K562 (cell line): ENCODE measurements at places on chromosomes 12 and 14. TPM values are rescaled to one million over a fixed set of nuclear protein-coding genes. Genes with fewer than 3 reads are reported as not detected.

DNA sequence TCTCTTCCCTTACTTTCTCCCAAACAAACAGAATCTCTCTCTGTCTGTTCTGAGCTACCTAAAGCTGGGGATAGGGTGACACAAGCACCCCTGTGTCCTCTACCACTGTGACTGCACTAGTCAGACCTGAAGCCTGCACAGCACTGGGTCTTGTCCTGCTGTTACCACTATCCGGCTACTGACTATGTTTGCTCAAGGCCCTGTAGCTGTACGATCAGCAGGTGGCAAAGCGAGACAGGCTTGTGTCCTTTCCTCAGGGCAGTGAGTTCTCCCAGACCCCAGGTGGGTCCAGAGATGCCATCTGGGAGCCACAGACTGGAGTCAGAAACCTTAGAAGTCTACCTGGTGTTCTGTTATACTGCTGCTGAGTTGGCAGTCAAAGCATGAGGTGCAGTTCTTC lies 116.4 kb downstream of the NUBPL start:
- no peak for DNase-seq

Gene CSRP2
- total RNA-seq: 1.6 and 2.3 TPM in 2 replicates

DNA sequence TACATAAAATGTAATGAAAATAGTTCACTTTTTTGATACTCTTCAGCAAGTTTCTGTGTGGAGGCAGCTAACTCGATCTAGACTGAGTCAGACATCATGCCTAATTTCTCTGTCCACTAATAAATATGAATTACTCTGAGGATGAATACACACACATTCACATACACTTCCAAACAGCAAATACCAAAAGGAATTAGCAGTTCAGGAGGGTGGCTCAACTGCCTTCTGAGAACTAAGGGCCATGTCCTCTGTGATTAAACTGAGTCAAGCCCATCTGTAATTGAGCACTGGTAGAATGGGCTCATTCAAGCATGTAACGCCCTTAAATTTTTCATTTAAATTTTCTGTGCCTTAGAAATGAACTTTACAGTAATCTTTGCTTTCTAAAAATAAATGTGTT lies 242.5 kb downstream of the AKAP6 start:
- no peak for DNase-seq

DNA sequence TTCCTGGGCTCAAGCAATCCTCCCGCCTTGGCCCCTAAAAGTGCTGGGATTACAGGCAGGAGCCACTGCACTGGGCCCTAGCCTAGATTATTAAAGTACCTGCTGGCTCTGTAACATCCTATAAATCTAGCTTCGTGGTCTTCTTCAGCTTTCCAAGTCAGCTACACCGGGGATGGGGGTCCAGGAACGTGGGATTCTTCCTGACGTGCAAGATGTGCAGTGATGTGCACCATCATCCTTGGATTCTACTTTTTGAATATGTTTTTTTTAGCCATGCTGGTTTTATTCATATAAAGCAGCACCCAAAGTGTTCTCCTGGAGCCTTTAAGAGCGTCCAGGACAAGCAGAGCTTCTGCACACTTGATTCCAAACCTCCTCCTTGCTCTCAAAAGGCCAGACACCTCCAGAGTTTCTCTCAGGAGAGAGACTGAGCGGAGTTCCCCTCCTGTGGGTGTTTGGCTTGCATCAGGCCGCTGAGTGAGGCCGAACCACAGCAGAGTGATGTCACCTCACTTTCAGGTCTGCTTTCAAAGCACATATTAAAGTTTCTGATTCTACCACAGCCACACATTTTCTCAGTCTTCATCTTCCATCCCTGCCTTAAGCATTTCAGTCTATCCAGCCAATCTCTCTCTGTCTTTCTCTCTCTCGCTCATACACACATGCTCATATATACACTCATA lies 33.4 kb downstream of the VCPKMT start:
- no peak for DNase-seq

DNA sequence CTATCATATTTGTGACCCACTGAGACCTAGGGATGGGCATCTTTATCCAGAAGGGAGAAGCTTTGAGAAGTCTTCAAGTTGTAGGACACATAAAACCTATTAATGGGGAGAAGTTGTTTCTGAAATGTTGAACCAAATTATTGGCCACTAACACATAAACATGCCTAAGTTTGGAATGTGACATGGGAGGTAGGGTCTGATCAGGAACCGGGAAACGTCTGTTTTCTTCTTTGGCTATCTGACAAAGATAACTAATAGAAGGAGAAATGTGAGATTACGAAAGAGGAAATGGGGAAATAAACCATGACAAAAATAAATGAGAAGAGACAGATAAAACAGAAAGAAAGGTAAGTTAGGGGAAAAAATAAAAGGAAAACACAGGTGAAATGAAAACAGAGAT lies 425.2 kb downstream of the EGLN3 start:
- DNase-seq: no peak

Gene OTOGL
- 0.02 TPM in 1 of 2 replicates, not detected in the other for total RNA-seq

GRCh38 chr12:91866566-91866965 lies 279.1 kb downstream of the BTG1 start:
- DNase-seq: no peak

- no peak for DNase-seq
Measured at GRCh38 chr12:39966721-39967120, 139.2 kb downstream of the SLC2A13 start.

GRCh38 chr12:67740711-67741110 lies 92.2 kb downstream of the DYRK2 start:
- DNase-seq: no peak

GRCh38 chr14:105864651-105865265 lies 338.4 kb downstream of the TMEM121 start:
- no peak for DNase-seq

Gene KRT85
- not detected in 2 replicates for total RNA-seq

Gene SLC25A47
- total RNA-seq: 0.09 and 0.25 TPM in 2 replicates

Gene PCBP2
- total RNA-seq: 748 and 810 TPM in 2 replicates

- no peak for DNase-seq
Measured at GRCh38 chr12:113766879-113767878, 198.9 kb downstream of the RBM19 start.

DNA sequence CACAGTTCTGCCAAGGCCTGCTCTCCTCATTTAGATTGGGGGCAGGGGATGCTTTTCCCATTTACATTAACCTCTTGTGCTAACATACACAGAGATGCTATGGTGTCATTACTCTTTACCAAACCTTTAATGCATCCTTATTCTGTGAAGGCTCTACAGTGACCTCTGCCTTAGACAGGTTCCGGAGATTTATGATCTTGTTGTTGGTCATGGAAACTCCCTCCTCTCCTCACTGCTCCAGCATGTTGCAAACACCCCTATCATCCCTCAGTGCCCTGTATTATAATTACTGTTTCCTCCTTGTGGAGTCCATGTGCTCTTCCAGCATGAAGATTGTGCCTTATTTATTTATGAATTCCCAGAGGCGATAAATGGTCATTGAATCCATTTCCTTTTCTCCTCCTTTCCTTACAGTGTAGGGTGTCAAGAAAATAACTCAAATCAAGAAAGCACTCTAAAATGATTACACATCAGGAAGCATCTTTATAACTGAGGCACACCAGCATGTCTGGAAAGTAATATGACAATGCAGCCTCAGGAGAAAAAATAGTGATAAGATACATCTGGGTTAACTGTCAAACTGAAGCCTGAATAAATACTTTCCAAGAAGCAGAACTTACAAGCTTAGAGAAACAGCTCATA lies 37.8 kb downstream of the RTN1 start:
- DNase-seq: no peak

Gene INHBE
- 8.6 and 9.4 TPM in 2 replicates for total RNA-seq

- DNase-seq: no peak
Measured at GRCh38 chr12:108318472-108319275, 20.4 kb downstream of the CMKLR1 start.

Gene TTC8
- 8.1 and 9.6 TPM in 2 replicates for total RNA-seq

Gene CISTR
- total RNA-seq: not detected in 2 replicates

Gene ST8SIA1
- total RNA-seq: 3.4 and 4.3 TPM in 2 replicates

Gene SLC6A15
- total RNA-seq: not detected in 2 replicates

DNA sequence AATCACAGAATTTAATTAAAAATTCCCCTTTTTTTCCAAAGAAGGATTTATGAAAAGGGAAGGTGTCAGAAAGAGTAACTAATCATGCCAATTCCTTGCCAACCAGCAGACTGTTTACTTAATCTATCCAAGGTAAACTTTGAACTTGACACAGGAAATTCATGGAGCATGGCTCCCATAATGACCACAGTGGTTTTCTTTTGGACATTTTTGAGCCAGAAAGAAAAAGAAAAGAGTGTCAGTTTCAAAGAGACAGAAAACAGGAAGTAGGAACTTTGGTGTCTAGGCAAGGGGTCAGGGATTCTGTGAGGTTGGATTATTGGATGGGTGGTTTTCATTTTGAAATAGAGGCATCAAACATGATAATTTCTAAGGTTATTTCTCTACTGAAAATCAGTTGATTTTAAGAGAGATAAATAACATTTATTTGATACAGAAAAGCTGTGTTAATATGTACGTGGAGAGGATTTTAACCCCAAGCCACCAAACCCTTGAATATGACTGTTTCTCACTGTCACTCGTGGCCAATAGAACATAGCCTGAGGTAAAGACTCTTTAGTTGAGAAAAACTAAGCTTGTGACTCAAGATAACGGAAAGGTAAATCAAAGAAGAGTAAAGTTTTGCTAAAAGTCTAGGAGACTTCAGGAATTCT lies 196.1 kb downstream of the TTC6 start:
- DNase-seq: no peak

Gene FZD10
- total RNA-seq: not detected in 2 replicates

Gene MNAT1
- total RNA-seq: 37.8 and 38.4 TPM in 2 replicates

Gene DBX2
- not detected in 2 replicates for total RNA-seq

GRCh38 chr12:13727707-13728195 lies 253.7 kb downstream of the GRIN2B start:
- DNase-seq: no peak

- DNase-seq: no peak
Measured at GRCh38 chr12:88575361-88575970, 4.8 kb downstream of the KITLG start.

- no peak for DNase-seq
Measured at GRCh38 chr12:39892146-39892545, 213.7 kb downstream of the SLC2A13 start.

- DNase-seq: no peak
Measured at GRCh38 chr14:63745858-63746425, 18.1 kb upstream of the SGPP1 start.

Gene GPHN
- total RNA-seq: 14.1 and 16.0 TPM in 2 replicates

DNA sequence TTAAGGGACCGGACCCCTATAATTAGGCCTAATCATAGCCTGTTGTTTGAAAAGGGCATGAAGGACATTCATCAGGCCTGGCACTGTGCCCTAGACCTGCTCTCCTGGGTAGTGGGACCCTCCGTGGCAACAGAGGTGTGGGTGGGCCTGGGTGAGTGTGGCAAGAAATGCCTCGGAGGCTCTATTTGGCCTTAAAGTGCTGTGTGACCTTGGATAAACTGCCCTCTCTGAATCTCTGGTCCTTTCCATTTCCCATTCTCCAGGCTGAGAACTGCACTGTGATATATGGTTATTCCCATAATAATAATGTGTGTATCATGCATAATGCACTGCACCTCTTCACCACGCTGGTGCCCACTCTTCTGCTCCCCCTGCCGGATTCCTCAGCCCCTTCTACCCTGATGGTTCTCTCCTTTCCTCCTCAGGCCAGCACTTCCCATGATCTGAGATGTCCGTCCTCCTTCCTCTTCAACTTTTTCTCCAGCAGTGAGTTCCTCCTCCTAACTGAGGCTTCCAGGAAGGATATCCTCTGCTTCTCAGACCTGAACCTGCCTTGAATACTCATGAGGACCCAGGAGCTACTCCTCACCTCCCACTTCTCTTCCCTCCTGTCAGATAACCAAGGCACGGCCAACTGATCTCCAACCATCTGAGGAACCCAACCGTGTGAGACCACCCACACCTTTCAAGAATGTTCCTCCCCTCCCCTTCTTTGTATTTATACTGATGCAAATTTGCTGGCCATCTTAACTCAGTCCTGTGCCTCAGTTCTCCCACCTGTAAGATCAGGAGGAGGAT lies 111.0 kb upstream of the PZP start:
- DNase-seq: no peak

Gene KRT77
- not detected in 2 replicates for total RNA-seq

GRCh38 chr14:59819446-59820088 lies 51.0 kb downstream of the RTN1 start:
- no peak for DNase-seq

Gene PLBD1
- 15.9 and 16.4 TPM in 2 replicates for total RNA-seq

Gene PXMP2
- total RNA-seq: 46.1 and 49.6 TPM in 2 replicates

DNA sequence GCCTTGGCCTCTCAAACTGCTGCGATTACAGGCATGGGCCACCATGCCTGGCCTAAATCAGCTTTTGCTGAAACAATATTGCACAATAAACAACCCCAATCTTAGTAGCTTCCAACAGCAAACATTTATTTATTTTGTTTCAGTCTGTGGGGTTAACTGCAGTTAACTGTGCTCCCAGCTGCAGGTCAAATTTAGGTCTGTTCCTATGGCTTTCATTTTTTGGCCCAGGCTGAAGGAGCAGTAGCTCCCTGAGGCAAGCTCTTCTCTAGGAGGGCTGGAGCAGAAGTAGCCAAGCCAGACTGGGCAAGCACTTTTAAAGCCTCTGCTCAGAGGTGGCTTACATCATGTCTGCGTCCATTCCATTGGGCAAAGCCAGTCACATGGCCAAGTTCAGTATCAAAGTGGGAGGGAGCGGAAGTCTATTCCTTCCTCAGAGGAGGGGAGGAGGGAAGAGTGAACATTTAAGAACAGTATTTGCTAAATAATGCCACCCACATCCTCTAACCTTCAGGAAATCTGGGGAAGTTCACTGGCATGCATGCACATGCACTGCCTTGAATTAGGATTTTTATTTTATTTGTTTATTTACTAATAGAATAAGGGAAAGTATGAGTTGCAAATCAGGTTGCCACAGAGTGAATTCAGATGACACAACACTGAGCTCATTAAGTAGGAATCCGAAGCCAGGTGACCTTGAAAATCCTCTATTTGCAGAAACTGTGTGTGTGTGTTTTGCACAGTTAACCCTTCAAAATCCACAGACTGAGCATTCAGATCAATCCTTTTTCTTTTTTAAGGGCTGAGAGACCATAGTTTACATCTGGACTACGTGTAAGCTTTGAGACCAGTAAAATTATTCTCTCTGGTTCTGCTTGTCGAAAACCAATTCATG lies 122.0 kb upstream of the SEL1L start:
- DNase-seq: no peak

Gene TMEM132C
- total RNA-seq: not detected in 2 replicates

DNA sequence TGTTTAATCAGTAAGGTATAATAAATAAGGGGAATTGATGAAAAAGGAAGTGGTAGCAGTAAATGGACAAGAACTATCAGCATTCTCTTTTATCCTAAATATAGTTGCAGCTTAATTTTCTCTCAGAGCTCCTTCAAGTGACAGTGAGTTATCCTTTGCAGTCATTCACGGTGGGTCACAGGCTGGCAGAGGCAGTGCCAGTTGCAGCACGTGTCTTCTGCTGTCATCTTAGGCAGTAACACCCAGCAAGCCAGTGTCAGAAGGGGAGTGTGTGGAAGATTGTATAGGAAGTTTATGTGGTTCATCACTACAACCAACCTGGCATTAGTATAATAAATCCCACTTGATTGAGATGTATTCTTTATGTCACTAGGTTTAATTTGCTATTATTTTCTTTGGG lies 170.0 kb downstream of the CCDC91 start:
- no peak for DNase-seq

Gene FAM222A
- total RNA-seq: 0.29 and 0.83 TPM in 2 replicates

- no peak for DNase-seq
Measured at GRCh38 chr12:128951448-128951847, 98.2 kb downstream of the GLT1D1 start.

Gene KRAS
- 16.5 and 19.0 TPM in 2 replicates for total RNA-seq
